ENCODE measurements at places on chromosomes 5 and 9.
A peak's percentile ranks its signal among the peaks of the same experiment; 100 is the strongest.

DNA sequence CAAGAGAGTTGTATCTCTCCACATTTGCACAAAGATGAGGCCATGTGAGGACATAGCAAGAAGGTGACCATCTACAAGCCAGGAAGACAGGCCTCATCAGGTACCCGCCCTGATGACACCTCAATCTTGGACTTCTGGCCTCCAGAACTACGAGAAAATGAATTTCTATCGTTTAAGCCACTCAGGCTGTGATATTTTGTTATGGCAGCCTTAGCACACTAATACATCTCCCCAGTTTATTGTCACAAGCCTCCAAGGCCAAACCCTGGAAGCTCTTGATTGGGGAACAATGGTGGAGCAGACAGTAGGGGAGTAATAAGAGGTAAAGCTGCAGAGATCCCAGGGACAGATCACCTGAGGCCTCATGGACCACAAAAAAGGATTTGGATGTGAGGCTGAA, 7.7 kb upstream of the P4HA2 start:
- DNase-seq: no peak

DNA sequence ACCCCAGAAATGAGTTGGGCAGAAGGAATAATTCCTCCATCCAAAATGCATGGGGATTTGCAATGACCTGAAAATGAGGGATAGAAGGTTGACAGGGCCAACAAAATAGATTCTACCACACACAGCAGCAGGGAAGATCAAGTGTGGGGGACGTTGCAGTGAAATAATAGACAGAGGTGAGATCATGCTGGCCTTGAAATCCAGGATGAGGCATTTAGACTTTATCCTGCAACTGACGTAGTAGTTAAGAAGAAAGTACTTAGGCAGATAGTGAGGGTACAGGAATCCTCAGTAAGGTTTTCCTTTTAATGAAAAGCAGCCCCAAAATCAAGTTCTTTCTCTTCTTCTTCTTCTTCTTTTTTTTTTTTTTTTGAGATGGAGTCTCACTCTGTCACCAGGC, 31.6 kb upstream of the TGFBR1 start:
- DNase-seq: no peak

GRCh38 chr9:27627188-27627564, 53.9 kb upstream of the C9orf72 start:
- no peak for DNase-seq

GRCh38 chr9:134285215-134285845, 40.9 kb upstream of the RXRA start:
- DNase-seq: no peak

DNA sequence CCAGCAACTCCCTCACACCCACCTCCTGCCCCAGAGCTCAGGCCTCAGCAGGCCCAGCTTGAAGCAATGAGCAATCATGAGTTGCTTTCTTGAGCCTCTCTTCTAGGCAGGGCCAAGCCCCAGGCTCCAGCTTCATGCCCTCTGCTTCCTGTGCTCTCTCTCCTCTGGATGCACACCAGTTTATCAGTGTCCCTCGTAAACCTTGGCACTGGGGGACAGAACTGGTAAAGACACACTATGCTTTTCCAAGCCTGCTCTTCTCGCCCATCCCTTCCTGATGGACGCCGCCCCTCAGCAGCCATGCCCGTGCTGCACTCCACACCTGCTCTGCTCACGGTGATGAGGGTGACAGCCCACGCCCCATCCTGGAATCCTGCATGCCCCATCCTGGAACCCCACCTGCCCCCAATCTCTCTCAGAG, 49.4 kb upstream of the ORM1 start:
- peak; percentile 23 for DNase-seq

- DNase-seq: no peak
Measured at GRCh38 chr5:10538103-10538788, 25.6 kb upstream of the ANKRD33B start.

GRCh38 chr5:17378346-17378997, 119.6 kb upstream of the TAF11L2 start:
- DNase-seq: no peak

DNA sequence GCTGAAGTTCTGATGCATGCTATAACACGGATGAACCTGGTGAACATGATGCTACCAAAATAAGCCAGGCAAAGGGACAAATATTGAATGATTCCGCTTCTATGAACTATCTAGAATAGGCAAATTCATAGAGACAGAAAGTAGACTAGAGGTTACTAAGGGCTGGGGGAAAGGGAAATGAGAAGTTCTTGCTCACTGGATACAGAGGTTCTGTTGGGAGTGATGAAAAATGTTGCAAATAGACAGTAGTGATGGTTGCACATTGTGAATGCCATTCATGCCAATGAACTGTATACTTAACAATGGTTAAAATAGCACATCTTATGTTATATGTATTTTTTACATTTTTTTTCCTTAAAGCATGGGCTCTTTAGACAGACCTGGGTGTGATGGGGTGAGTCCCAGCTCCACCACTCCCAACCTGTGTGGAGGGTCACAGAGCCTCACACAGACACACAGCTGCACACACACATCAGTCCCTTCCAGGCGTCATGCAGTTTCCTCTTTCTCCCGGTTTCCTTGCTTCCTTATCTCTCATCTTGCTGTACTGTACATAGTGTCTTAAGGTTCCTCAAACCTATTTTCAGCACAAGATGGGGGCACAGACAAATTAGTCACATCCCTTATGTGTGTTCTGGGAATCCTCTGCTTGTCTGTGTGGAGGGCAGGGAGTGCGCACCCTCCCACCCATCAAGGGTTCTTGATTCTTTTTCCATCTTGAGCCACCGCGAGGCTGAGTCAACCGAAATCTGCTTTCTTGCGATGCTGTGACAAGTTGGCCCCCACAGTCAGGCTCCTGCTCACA, 192.9 kb downstream of the CRB2 start:
- no peak for DNase-seq

DNA sequence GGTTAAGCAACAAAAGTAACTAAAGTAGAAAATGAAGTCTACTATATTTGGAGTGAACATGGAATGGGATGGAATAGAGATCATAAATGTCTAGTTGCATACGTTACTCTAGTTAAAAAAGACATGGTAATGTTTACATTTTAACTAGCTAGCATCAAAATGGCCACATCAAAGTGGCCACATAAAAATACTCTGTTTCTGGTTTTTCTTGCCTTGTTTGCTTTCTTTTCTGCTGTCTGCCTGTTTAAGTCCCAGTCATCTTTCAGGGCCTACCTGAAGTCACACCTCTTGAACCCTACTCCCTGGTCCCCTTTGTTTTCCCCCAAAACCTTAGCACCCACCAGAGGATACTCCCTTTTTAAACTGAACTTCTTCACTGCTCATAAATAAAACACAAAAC, 6.4 kb upstream of the KIF2A start:
- no peak for DNase-seq

- no peak for DNase-seq
Measured at GRCh38 chr9:117030254-117030768, 343.2 kb downstream of the TRIM32 start.

DNA sequence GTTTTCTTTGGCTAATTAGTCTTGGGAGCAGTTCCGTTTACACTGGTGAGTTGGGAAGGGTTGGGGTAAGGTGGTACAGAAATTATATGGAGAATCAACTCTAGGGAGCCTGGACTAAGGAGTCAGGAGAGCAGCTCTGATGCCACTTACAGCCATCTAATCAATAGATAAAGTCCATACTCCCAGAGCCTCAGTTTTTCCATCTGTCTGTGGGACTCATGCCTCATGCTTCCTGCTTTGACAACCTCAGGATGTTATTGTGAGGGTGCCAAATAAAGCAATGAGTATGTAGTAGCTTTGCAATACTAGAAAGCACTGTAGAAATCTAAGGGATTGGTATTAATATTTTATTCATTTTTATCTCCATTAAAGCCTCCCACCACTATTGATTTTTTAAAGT, 105.0 kb downstream of the GALNT10 start:
- DNase-seq: no peak

DNA sequence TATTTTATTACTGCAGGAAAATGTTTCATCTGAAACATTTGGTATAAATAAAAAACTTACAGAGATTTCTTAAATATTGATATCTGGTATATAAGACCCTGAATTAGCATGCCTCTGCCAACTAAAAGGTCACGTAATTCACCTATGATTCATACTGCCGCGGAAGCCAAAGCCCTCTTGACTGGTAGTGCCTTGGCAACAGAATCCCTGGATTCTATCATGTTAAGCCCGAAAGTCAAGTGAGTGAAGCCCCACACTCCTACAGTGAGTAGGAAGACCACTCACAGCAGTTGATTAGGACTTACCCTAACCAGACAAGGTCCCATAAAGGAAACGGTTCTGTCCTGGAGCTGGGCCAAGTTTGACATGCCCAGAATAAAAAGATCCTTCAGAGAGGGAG, 175.6 kb upstream of the NREP start:
- no peak for DNase-seq

DNA sequence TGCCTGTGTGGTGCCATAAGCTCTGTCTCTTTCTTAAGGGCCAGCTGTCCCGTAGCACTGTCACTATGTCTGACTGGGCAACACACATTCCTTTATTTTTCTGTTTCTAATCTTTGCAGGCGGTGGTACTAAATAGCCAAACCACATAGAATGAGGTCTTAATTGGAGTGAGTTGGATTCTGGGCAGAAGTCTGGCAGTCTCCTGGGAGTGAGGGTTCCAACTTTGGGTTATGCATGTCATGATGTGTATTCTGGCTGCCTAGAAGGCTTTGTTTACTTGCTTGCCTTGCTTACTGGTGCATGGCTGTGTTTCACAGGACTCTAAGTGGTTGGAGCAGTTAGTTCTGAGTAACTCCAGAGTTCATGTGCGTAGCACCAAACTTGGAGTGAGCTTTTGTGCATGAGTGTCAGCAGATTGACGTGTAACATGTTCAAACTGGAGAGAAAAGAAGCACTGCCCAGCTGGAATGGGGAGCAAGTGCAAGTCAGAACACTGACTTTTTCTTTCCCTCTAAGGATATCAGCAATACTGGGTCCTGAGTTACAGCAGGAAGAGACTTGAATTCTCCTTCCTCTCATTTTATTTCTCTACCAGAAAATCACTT, 185.8 kb downstream of the PCSK1 start:
- DNase-seq: peak; percentile 42

DNA sequence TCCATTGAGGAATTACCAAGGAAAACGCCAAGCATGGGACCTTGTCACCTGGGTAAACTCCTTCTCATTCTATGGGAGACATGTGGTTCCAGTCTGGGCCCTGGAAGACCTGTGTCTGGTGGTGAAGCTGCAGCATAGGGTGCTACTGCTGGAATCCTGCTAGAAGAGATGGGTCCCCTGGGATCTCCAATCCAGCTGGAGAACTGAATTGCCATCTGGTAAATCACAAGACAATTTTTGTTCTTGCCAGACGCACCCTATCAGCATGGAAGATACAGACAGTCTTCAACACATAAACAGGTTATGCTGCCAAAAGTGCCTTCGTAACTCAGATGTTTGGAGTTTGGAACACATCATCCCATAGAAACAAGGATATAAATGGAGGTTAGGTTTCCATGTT, 424.0 kb upstream of the BRINP1 start:
- DNase-seq: no peak

DNA sequence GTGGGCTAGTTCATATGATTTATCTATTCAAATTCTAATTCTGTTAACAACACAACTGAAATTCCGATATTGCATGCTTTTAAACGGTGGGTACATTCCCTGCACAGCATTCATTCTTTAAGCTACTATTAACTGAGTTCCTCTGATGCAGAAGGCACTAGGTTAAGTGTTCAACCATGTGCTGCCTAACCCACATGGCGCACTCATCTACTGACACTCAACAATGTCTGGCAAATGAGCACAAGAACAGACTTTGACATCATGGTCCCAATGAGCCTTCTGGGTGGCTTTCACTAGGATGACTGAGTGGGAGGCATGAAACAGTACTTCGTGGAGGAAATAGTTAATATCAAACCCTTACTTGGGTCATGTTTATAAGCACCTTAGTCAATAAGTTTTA, 10.2 kb downstream of the NREP start:
- DNase-seq: no peak

- DNase-seq: no peak
Measured at GRCh38 chr5:56106837-56107236, 112.1 kb upstream of the IL6ST start.

DNA sequence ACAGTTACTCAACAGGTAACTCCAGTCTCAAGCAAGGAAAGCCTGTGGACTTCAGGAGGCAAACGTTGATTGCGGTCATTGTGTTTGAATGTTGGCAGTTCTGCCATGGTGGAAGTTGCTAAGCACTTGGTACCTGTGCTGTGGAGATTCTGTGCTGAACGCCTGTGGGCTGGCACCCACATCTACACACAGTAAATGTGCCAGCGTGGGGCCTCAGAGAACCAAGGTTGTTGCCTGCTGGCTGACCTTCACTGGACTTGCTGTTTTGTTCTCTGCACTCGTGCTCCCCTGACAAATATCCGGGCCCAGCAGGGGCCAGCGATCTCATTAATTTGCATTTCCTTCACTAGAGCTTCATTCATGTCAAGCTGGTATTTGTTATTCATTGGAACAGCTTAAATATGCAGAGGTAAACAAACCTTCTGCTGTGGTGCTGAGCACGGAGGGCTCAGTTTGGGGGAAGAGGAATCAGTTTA, 141.8 kb downstream of the PRKACG start:
- DNase-seq: no peak

DNA sequence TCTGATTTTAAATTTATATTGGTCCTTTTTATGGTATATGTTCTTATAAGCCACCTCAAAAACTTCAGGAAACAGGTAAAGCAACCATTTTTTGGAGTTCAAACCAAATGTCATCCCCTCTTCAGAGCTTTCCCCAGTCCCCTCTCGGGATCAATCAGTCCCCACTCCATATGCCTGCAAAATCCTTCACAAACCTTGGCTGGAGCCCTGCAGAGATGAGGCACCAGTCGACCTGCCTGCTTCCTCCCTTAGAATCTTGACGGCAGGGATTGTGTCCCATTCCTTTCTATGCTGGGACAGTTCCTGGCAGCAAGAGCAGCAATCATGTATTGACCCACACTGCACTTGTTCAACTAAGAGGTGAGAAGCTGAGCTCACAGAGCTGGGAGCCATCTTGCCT, 22.6 kb downstream of the B4GALT1 start:
- DNase-seq: no peak

GRCh38 chr5:79787448-79787847, 97.8 kb downstream of the CMYA5 start:
- no peak for DNase-seq

DNA sequence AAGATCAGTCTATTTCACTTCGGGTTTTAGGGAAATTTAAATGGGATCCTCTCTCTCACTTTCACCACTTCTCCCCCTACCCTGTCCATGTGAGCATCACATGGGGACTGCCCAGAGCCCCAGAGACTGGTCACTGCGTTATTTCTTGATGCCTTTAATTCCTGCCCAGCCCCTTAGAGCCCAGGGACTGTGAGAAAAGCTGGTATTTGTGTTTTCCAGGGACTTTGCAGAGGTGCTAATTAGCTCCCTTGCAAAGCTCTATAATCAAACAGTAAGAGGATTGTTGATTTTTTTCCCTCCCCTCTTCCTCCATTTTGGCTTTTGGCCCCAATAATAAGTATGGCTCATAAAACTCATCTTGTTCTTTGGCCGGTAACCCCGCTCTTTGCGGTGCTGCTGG, 35.6 kb downstream of the NTRK2 start:
- no peak for DNase-seq

DNA sequence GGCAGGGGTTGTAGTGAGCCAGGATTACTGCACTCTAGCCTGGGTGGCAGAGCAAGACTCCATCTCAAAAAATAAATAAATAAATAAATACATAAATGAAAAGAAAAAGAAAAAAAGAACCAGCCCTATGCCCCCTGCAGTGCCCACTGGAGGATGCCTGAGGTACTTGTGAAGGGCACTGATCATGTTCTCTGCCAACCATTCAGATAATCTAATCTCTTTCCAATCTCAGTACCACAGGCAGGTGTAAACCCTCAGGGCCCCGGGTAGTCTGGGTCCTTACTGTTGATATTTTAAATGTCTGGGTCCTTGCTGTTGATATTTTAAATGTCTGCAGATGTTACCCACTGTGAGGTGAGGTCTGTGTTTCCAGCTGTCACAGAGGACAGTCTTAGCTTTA, 321.8 kb upstream of the ADCY2 start:
- no peak for DNase-seq
